ENCODE measurements at places on chromosomes 1 and 21. TPM values are rescaled to one million over a fixed set of nuclear protein-coding genes. Genes with fewer than 3 reads are reported as not detected.

GRCh38 chr1:23601968-23602876 lies 42.9 kb upstream of the ID3 start:
- DNase-seq, result no peak

The IGFN1 gene
- 0.23 TPM for total RNA-seq

The DDR2 gene
- total RNA-seq, result 47.7 TPM

GRCh38 chr1:71753746-71754145 lies 528.6 kb downstream of the NEGR1 start:
- DNase-seq, result no peak

- no peak for DNase-seq
Observed at GRCh38 chr1:175072099-175072951, 4.7 kb downstream of the TNN start.

DNA sequence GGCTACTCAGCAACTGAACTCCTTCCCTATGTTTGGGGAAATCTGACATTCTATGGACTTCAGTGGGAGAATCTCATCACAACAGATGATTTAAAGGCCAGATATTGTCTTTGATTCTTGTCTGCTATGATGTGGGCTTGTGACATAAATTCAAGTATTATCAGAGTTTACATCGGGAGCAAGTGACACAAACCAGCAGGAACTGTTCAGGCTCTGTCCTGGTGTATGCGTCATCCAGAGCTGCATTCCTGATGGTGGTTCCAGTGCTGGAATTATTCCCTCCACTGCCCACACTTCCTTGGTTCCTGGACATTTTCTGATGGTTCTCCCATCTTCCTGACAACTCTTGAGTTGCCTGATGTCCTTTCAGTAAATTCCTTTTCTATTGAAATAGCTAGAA lies 10.8 kb upstream of the LSM10 start:
- DNase-seq, result no peak

- DNase-seq, result no peak
Observed at GRCh38 chr1:86557739-86558138, 10.9 kb downstream of the CLCA4 start.

The TTC39A gene
- total RNA-seq, result 10.7 TPM

All from ovary (tissue), 10 donors.